ENCODE measurements at places on chromosomes 7 and 10.

DNA sequence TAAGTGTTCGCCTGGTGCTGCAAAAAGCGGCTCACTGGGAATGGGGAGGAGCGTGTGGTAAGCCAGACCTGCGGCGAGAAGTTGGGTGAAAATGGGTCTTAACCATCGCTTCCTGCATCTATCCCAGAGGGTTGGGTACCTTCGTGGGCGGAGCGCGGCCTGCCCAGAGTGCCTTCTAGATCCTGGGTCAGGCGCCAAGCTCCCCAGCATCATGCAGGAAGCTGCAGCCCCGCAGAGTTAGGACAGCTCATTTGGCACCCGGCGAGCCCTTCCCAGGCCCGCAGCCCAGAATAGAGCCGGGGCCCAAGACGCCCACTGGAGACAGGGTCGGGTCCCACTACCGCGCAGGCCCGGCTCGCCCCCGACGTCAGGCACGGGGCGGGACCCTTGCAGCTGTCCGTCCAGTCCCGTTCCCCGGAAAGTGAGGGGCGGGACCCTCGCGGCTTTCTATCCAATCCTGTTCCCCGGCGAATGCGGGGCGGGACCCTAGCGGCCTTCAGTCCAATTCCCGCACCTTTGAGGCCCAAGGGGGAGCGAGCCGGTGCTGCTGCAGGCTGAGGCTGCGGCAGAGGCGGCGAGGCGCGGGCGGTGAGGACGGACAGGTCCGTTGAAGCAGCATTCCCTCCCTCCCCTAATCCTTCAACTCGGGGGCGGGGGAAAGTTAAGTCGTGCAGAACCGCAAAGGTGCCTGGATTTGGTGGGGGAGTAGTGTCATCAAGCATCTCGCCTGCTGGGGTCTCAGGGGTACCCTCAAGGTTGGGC, at the start of gene CROT:
TSS of gene CROT (plus strand) at position 499 of the 762 bp plus-strand sequence. CDS start 3,405 bp downstream, outside the sequence.
- peak; percentile 86 for DNase-seq

- peak; percentile 13 for DNase-seq
Observed at GRCh38 chr7:133827707-133828623, 299.2 kb upstream of the LRGUK start.

- DNase-seq, result no peak
Observed at GRCh38 chr7:25215694-25216335, 12.5 kb downstream of the NPVF start.

DNA sequence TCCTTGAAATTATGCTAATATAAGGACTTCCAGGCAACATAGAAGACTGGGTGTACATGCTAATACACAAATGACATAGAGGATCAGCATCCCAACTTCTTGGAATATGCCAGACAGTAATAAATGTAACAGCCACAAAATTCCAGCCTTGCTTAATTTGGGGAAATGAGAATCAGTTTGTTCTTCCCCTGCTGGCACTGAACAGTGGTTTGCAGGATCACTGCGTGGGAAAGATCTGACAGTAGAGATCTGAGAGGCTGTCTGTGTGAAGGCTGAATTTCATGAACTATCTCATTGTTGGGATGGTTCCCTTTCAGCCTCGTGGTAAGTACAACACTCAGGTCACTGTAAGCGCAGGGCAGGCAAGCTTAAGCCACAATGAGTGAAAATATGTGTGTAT, 1078.0 kb downstream of the LRMDA start:
- DNase-seq, result no peak

DNA sequence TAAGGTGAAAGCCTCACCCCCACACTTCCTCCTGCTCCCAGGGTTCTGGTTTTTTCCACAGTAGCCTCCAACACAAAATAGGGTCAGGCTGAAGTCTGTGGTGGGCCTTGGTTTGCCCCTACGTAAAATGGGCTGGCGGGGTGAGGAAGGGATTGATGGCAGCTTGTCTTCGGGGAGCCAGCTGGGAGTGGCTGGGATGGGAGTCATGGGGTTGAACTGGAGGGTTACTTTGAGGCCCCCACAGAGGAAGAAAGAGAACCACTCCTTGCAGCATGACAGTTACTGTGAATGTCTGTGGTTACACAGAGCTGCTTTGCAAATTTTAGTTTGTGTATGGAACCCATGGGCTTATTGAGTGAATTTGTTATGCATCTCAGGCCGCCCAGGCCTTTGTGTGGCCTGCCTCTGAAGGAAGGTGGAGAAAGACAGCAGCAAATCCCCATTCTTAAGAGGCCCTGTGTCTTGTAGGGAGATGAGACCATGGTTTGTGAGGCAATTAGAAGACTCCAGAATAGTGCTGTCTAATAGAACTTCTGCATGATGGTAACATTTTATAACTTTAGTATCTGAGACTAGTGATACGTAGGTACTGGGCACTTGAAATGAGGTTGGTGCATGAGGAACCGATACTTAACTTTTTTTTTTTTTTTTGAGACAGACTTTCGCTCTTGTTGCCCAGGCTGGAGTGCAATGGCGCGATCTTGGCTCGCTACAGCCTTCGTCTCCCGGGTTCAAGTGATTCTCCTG, 8.1 kb downstream of the TRIM8 start:
- no peak for DNase-seq

- no peak for DNase-seq
Observed at GRCh38 chr7:42858570-42858969, 53.3 kb downstream of the C7orf25 start.

DNA sequence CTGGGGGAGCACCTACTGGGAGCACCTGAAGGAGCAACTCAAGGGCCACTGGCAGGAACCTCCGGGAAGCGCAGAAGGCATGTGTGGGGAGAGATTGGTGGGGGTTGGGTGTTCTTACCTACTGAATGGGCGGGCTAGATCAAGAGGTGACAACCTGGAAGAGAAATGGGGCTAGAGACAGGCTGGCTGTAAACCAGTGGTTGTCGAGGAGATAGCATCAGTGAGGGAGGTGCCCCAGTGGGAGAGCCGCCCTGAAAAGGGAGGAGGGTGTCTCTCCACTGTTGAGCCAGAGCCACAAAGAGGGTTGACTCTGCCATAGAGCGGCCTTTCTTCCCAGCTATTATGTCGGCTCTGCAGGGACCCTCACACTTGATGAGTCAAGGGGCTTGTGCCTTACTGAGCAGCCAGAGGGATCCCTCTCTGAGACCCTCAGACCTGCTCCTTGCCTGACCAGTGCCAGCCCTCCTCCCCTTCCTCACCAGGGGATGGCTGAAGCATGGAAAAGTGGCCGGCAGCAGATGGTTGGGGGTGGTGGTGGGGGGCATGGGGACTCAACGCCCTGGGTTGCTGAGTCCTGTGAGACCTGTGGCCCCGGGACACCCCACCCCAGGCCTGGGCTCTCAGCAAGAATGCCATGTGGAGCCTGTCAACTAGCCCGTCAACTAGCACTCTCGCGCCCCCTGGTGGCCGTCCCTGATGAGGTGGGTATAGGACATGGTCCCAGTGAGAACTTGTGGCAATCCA, 36.4 kb upstream of the PURB start:
- no peak for DNase-seq

Data from DMS79 (cell line).